ENCODE measurements at places on chromosomes 4 and X. TPM values are rescaled to one million over a fixed set of nuclear protein-coding genes. Genes with fewer than 3 reads are reported as not detected.

The MAGEE2 gene
- total RNA-seq = not detected

GRCh38 chr4:93983140-93983539 is 154.6 kb downstream of the ATOH1 start:
- no peak for DNase-seq

The CD40LG gene
- not detected for total RNA-seq

The CFAP99 gene
- not detected for total RNA-seq

DNA sequence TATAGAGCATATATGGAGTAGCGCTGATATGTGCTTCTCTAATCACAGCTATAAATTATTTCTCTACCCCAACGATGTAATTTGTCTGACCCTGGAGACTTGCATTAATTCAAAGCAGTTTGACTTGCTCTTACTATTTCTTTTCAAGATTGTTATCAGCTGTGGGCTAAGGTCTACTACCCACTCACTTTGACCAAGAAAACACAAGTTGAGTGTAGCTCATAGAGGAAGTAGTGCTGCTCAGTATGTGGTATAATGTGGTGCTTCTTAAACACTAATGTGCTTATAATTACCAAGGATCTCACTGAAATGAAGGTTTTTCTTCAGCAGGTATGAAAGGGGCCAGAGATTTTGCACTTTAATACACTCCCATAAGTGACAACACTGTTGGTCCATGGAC is 70.1 kb downstream of the INPP4B start:
- DNase-seq = no peak

All from fibroblast of the aortic adventitia (primary cell).